ENCODE measurements at places on chromosomes 12 and 14. TPM values are rescaled to one million over a fixed set of nuclear protein-coding genes. Genes with fewer than 3 reads are reported as not detected.

TMPRSS12 gene
- total RNA-seq: not detected

GPR84 gene
- total RNA-seq: 1.8 TPM

SAV1 gene
- total RNA-seq: 24.1 TPM

ZC2HC1C gene
- 3.9 TPM for total RNA-seq

GYS2 gene
- total RNA-seq: not detected

KRT6A gene
- total RNA-seq: not detected

LMO3 gene
- total RNA-seq: 8.1 TPM

RNF212B gene
- 0.20 TPM for total RNA-seq

MYO1H gene
- not detected for total RNA-seq

VPS29 gene
- 85.6 TPM for total RNA-seq

SLC5A8 gene
- 0.06 TPM for total RNA-seq

HNRNPA1 gene
- total RNA-seq: 686 TPM

ARHGEF40 gene
- total RNA-seq: 124 TPM

INSM2 gene
- not detected for total RNA-seq

NPFF gene
- not detected for total RNA-seq

ACOT4 gene
- total RNA-seq: 2.6 TPM

MYO1A gene
- 48.5 TPM for total RNA-seq

PTCSC3 gene
- total RNA-seq: not detected

PRKD1 gene
- 20.3 TPM for total RNA-seq

MBIP gene
- 15.5 TPM for total RNA-seq

CALM1 gene
- total RNA-seq: 713 TPM

C12orf50 gene
- 0.12 TPM for total RNA-seq

P2RX7 gene
- total RNA-seq: 7.7 TPM

ZNF891 gene
- total RNA-seq: 2.6 TPM

TCL1B gene
- not detected for total RNA-seq

BATF gene
- total RNA-seq: 5.7 TPM

SAMD15 gene
- 3.5 TPM for total RNA-seq

CACNA2D4 gene
- total RNA-seq: 8.6 TPM

RIC8B gene
- 39.4 TPM for total RNA-seq

DPPA3 gene
- total RNA-seq: not detected

RPS6KL1 gene
- total RNA-seq: 18.6 TPM

ABCC9 gene
- 33.3 TPM for total RNA-seq

NRL gene
- 2.8 TPM for total RNA-seq

SSPN gene
- 64.4 TPM for total RNA-seq

FOXA1 gene
- total RNA-seq: 17.3 TPM

CCDC196 gene
- total RNA-seq: not detected

TEX22 gene
- total RNA-seq: 2.6 TPM

PMEL gene
- total RNA-seq: 2.9 TPM

SYNDIG1L gene
- total RNA-seq: 0.26 TPM

EML5 gene
- total RNA-seq: 1.7 TPM

NAV3 gene
- total RNA-seq: 31.7 TPM

SLC11A2 gene
- 56.1 TPM for total RNA-seq

PRH1 gene
- 13.8 TPM for total RNA-seq

VASH1 gene
- 18.4 TPM for total RNA-seq

ABCD2 gene
- total RNA-seq: 0.63 TPM

PKP2 gene
- 39.3 TPM for total RNA-seq

PLEKHH1 gene
- total RNA-seq: 35.6 TPM

TAS2R30 gene
- total RNA-seq: 1.7 TPM

TGFB3 gene
- 57.9 TPM for total RNA-seq

KRT71 gene
- total RNA-seq: not detected

AKAP3 gene
- 1.0 TPM for total RNA-seq

SOAT2 gene
- total RNA-seq: 0.75 TPM

EXD2 gene
- 31.0 TPM for total RNA-seq

PDE3A gene
- total RNA-seq: 8.5 TPM

SLC10A1 gene
- 0.86 TPM for total RNA-seq

All from mucosa of gallbladder (tissue), 1 donor.